ENCODE measurements at places on chromosomes 12 and 14. TPM values are rescaled to one million over a fixed set of nuclear protein-coding genes. Genes with fewer than 3 reads are reported as not detected.

AMIGO2 gene
- total RNA-seq, result 5.3 TPM

NUAK1 gene
- not detected for total RNA-seq

CELA1 gene
- 0.16 TPM for total RNA-seq

MUCL1 gene
- total RNA-seq, result not detected

CLEC9A gene
- not detected for total RNA-seq

CDKL1 gene
- 13.6 TPM for total RNA-seq

NANOG gene
- total RNA-seq, result not detected

CMTM5 gene
- total RNA-seq, result not detected

IFNG-AS1 gene
- not detected for total RNA-seq

RNASE7 gene
- total RNA-seq, result not detected

KRT82 gene
- not detected for total RNA-seq

KRT78 gene
- not detected for total RNA-seq

HNF1A gene
- not detected for total RNA-seq

SYNE3 gene
- total RNA-seq, result 51.8 TPM

CISTR gene
- not detected for total RNA-seq

OTX2 gene
- not detected for total RNA-seq

FNTB gene
- 15.9 TPM for total RNA-seq

RASSF9 gene
- not detected for total RNA-seq

AHNAK2 gene
- total RNA-seq, result 0.05 TPM

ANO4 gene
- not detected for total RNA-seq

CCDC177 gene
- total RNA-seq, result not detected

INHBC gene
- not detected for total RNA-seq

KRT3 gene
- total RNA-seq, result not detected

SLC6A12 gene
- not detected for total RNA-seq

RPS6KL1 gene
- total RNA-seq, result 9.4 TPM

DICER1 gene
- total RNA-seq, result 57.0 TPM

STAB2 gene
- not detected for total RNA-seq

All from T-helper 2 cell treated with Interferon-gamma antibody and Interleukin-4, amounts not matched to agents 100 ng/mL and 5 ng/mL, for 36 hours (primary cell).